ENCODE measurements at places on chromosomes 5 and 9.
A peak's percentile ranks its signal among the peaks of the same experiment; 100 is the strongest.

DNA sequence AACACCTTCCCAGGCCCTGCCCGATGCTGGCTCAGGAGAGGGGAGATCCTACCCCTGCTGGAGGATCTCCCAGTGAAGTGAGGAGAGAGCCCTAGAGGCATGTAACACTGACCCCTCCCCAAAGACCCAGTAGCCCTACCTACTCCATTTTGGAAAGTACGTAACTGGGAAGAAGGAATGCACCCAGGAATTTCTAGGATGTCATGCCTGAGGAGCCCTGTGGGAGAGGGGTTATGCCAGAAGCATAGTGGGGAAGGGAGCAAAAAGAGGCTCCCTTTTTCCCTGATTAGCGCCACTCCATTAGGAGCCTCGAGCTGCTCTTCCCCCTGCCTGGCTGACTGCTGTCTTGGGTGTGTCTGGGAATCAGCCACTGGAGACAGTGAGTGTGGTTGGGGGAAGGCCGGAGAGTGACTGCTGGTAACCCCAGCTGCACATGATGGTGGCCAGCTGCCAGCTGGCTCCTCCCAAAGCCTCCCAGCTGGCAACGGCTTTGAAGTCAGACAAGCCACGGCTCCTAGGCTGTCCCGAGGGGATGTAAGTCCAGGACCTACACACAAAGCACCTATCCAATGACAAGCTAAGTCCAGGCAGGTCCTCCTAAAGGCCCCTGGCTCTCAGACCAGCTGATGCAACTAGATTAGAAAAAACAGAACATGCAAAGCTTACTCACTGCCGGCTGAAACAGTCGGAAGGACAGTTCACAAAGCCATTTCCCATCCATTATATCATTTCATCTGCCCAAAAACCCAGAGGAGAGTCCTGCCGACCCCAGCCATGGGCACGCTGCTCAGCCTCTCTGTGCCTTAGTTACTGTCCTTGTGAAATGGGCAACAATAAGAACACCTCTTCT is 136.5 kb upstream of the ABCA1 start:
- peak; percentile 82 for DNase-seq

DNA sequence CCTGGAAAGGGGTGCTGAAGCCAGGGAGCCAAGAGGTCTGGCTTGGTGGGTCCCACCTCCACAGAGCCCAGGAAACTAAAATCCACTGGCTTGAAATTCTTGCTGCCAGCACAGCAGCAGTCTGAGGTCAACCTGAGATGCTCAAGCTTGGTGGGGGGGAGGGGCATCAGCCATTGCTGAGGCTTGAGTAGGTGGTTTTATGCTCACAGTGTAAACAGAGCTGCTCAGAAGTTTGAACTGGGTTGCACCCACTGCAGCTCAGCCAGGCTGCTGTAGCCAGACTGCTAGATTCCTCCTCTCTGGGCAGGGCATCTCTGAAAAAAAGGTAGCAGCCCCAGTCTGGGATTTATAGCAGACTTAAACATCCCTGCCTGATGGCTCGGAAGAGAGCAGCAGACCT is 55.5 kb upstream of the FBXL17 start:
- no peak for DNase-seq

DNA sequence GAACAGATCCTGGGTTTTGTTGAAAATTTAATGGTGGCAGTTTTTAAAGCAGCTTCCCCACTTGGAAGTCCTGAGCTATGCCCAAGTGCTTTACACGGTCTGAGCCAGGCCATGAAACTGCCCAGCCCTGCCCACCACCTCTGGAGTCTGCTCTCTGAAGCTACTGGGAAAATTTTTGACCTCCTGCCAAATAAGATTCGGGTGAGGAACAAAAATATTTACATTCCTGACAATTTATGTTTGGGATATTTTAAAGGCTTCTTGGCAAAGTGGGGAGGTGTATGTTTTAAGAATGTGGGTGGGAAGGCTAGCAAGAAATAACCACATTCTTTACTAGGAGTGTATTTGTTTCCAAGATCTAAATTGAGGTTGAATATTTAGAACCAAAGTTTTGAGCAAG is 50.0 kb downstream of the HACD4 start:
- DNase-seq, result no peak

DNA sequence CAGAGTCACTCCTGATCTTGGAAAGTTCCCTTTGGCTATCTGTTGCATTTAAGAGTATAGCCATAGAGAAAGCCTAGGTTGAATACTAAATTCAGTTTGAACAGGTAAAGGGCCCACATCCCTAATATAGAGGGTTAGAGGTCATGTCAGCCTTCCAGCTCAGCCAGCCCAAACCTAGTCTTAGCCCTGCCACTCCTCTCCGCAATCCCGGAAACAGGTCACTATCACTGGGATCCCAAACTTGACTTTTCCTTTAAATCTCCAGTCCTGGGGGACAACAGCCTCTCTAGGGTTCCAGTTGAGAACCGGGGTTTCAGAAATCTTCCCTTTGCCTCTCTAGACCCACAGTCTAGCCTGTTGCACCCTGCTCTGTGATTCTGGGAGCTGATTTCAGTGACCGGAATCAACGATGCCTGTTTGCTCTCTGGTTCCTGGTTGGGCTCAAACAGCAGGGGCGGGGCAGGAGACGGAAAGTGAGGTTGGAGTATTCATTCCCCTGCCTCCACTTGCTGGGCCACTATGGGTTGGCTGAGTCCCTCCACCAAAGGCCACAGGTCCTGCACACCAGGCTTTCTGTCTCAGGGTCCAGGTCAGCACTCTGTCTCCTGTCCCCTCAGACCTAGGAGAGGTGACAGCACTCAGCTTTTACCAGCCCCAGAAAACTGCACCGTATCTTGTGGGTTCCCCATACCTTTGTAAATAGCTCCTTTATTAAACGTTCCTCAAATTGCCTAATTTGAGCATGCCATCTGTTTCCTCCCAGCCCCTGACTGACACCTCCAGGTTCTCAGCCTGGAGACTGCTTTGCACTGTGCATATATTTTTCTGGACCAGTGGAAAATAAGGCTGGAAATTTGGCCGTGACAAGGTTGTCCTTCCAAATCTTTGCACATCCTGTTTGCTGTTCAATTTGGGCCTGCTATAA is 23.8 kb upstream of the CPEB4 start:
- DNase-seq, result no peak

GRCh38 chr9:20187318-20187717 is 398.5 kb upstream of the SLC24A2 start:
- DNase-seq, result no peak

DNA sequence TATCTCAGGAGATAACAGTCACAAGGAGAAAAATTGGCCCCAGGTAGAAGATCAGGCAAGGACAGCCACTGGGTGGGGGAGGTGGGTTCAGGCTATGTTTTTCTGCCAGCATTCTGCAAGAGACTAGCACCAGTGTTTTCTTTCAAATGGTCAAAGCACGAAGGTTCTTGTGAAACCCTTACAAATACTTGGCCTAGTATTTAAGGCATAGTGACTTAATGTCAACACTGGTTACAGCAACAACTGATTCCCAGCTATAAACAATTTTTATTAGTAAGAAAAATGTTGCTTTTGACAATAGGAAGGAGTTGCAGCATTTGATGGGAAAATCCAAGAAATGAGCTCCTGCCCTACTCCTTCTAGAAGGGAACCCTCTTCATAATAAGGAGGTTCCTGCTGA is 349.6 kb downstream of the SLIT3 start:
- DNase-seq, result no peak

- DNase-seq, result no peak
Observed at GRCh38 chr5:98521821-98522220, 251.6 kb upstream of the RGMB start.

Data from NCI-H1694 (cell line).